Activated CD8-positive, alpha-beta memory T cell treated with anti-CD3 and anti-CD28 coated beads for 4 hours (primary cell): ENCODE measurements at places on chromosomes 3 and 15.

DNA sequence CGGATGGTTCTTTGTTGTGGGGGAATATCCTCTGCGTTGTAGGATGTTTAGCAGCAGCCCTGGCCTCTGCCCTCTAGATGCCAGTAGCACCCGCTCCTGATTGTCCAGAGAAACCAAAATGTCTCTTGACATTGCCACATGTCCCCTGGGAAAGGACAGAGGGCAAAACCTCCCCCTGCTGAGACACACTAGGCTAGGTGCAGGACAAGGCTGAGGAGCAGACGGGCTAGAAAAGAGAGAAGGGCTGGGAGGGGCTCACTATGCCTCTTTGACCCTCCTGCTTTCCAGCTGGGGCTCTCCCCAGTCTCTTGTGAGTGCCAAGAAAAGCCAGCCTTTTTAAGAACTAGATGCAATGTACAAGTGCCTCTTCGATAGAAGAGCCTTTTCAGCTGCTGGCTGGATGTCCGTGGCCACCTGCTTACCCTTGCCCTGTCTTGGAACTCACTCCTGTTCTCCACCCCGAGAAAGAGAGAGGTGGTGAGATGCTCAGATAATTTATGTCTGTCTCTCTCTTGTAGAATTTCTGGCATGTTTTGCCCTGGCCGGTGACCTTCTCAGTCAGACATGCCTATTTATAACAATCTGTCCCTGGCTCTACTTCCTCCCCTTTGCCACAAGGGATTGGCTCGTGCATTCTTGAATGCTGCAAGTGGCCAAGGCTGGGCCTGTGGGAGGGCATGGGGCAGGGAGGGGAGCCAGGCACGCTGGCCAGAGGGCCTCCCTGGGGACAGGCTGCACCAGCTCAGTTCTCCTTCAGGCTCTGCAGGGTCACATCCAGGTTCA, 142.6 kb downstream of the RPLP1 start:
- DNase-seq: no peak

GRCh38 chr3:31117854-31118253, 223.4 kb upstream of the GADL1 start:
- DNase-seq: no peak

DNA sequence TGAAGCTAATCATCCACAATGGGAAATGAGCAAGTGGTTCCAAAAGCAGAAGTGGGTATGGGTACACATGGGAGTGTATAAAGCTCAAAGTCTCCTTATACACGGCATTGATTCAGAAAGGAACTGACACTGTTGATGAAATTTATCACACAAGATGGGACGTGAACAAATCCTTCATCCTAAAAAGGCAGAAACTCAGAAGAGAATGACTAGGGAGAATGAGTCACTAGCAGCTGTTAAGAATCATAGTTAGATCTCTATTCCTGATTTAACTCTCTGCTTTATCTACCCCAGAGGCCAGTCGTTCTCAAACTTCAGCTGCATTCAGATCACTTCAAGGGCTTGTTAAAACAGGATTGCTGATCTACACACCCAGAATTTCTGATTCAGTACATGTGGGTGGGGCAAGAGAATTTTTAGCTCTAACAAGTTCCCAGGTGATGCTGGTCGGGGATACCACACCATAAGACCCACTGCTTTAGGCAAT, 97.7 kb upstream of the PHLDB2 start:
- DNase-seq: no peak

DNA sequence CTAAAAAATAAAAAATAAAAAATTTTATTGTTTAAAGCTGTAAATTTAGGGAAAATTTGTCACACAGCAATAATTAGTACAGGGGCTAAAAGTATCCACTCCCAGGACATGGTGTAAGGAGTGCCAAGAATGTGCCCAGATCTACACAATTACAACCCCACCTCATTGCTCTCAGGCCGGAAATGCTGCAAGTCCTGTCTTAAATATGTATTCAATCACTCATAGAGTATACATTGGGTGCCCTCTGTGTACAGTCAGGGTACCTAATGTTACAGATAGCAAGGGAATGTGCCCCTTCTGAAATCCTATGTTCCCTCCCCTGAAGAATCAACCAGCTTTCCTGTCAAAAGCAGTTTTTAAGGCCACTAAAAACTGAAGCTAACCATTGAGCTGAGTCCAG, 106.6 kb downstream of the MECOM start:
- no peak for DNase-seq

- no peak for DNase-seq
Observed at GRCh38 chr3:124609402-124609801, 120.8 kb upstream of the UMPS start.

DNA sequence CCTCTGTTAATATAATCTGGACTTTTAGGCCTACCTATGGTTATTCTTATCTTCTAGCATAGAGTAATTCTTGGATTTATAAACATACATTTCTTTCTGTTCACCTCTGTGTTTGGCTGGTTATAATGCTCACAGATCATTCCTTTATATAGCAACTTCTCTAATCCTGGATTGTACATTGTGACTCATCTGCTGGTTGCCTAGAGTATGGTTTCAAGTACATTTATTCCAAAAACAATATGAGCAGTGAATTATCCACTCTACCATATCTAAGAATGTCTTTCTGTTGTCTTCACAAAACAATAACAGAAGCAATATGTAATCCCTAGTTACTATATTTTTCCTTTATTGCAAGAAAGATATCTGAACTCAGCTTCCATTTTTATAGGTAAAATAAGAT, 35.3 kb downstream of the FSIP1 start:
- DNase-seq: no peak

GRCh38 chr3:86702381-86702958, 288.5 kb downstream of the VGLL3 start:
- DNase-seq: no peak

DNA sequence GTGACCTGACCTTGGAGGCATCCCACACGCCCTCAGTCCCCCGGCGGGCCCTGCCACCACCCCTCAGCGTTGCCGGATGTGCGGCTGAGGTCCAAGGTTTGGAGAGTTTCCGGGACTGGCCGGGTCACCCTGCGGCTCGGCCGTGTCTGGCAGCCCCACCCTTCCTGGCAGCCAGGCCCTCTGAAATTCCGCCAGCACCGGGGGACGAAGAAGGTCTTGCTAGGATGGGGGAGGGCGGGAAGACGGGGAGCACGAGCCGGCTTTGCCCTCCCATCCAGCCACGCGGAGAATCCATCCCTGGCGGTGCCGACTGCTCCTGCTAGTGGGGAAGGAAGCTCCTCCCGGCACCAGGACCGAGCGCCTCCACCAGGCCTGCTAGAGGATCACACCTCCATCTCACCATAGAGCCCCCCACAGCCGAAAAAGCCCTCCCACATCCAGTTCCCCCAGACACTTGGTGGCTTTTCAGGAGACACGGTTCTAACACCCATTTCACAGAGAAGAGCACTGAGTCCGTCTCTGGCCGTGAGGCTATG, 81.5 kb downstream of the CPN2 start:
- no peak for DNase-seq

- no peak for DNase-seq
Observed at GRCh38 chr15:90200534-90201129, 498 bp upstream of the SEMA4B start.

DNA sequence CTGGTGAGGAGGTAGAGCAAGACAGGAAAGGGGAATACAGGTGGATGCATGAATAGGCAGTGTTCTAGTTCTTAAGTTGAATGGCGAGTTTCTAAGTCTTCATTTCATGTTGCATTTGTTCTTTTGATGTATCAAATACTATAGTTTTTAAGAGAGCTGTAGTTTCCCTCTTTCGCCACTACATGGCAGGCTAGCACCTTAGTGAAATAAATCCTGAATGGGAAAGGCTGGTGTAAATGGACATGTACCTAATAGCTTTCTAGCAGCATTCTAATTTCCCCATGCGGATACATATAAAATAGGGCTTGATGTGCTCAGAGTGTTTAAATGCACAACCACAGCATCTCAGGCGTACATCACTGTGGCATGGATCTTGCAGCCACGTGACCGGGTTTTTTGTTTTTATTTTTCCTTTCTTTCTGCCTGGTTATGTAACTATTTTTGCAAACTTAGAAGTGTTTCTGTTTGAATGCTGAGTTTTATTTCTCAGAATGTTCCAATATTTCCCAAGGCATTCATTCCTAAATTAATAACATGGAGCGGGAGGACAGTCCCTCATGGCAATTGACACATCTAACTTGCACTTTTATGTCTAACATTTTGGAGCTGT, 23.5 kb upstream of the CLN6 start:
- DNase-seq: no peak

DNA sequence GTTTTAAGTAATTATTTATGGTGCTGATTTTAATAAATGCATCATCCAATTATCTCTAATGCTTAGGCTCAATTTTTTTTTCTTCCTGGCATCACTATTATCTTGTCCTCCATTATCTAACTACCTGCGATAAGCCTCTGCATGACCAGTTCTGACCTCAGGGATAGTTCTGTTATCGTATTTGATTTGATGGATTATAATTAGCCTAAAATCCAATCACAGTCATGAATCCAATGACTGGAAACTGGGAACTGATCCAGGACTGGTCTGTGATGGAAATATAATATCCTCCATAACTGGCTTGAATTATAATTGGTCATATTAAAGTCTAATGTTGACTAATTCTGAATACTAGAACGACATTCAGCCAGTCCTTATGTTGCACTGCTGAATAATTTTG, 1.1 kb downstream of the MYH15 start:
- no peak for DNase-seq
